Stimulated activated CD8-positive, alpha-beta memory T cell treated with anti-CD3 and anti-CD28 coated beads, Interleukin-7, amount 100 ng/mL, for 24 hours (primary cell): ENCODE measurements at places on chromosomes 12 and 14.

DNA sequence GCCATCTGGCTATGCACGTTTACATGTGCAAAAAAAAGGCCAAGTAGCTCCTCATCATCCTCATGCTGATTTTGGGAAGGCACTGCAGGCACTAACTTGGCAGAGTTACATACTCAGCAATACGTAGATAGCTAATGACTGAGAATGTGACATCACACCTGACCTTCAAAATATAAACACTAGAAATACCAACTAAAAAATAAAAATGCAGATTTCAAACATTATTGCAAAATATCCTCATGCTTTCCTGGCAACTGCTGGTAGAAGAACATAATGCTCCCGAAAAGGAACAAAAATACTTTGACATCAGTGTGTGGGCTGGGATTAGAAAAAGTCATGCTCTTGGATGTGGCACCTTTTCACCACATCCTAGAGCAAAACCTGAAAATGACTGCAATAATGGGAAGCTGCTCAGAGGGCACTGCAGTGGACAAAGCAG, 153.2 kb upstream of the ABCD2 start:
- no peak for DNase-seq

DNA sequence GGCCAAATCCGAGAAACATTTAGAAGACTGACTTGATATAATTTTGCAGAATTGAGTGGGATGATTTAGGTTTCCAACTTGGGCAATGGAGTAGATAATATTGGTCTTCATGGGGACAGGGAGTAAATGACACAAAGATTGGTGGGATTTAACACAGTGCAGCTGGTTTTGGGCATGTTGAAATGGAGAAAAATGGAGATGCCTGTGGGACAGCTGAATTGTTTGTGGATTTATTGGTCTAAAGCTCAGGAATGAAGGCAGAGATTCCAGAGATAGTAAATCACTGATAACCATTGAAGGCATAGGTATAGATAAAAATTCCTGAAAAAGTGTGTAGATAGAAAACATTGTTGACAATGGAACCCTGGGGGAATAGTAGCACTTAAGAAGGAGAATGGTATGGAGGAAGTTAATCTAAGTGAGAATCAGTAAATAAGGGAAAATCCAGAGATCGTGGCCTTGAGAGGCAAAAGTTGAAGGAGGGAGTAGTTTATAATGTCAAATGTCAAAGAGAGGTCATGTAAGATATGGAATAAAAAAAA, 120.9 kb upstream of the ATP2B1 start:
- DNase-seq = no peak

- DNase-seq = no peak
These were observed 193.7 kb upstream of the PDE3A start for GRCh38 chr12:20174528-20175175.

GRCh38 chr12:94073441-94074051, 74.8 kb upstream of the PLXNC1 start:
- no peak for DNase-seq

DNA sequence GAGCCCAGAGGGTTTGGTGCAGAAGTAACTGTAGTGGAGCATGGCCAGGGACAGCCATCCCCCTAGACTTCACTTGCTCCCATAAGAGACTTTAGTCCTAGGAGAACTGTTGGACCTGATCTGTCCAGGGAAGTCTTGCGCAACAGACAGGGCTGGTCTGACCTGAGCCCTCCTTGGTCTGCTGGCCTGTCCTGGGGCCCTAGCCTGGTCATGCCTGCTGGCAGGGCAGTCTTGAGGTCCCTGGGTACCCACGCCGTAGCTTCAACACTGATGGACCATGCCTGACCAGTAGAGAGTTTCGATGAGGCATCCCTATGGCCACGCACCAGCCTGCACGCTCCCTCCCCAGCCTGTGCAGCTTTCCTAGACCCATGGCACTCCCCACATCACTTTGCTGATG, 305.7 kb downstream of the GPHN start:
- DNase-seq = no peak
